ENCODE measurements at places on chromosomes 11 and 22.

DNA sequence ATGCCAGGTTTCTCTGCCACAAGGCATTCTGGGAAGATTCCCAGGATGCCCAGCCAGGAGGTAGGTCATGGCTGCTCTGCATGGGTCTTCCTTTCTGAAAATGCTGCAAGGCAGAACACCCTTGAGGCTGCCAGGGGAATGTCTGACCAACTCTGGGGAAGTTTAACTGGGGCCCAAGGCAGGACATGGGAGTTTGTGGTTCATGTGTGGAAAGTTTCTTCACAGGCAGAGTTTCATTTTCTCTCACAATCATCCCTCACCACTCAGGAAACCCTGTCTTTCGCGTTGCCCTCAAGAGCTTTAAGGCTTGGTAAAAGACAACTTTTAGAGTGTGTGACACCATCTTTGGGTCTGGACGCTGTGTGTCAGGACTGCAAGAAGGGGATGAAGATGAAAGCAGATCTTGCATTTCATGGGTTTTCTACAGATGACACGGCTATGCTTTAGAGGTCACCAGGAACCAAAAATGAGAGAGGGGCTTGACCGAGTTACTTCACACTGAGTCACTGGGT lies 133.5 kb downstream of the CD44 start:
- no peak for DNase-seq

GRCh38 chr11:94860333-94860732 lies 92.2 kb downstream of the AMOTL1 start:
- DNase-seq = no peak

GRCh38 chr22:35615156-35615555 lies 2.0 kb downstream of the MB start:
- no peak for DNase-seq

- no peak for DNase-seq
Observed at GRCh38 chr11:19370100-19370861, 129.5 kb upstream of the E2F8 start.

GRCh38 chr11:47724041-47724729 lies 9.0 kb upstream of the AGBL2 start:
- no peak for DNase-seq

DNA sequence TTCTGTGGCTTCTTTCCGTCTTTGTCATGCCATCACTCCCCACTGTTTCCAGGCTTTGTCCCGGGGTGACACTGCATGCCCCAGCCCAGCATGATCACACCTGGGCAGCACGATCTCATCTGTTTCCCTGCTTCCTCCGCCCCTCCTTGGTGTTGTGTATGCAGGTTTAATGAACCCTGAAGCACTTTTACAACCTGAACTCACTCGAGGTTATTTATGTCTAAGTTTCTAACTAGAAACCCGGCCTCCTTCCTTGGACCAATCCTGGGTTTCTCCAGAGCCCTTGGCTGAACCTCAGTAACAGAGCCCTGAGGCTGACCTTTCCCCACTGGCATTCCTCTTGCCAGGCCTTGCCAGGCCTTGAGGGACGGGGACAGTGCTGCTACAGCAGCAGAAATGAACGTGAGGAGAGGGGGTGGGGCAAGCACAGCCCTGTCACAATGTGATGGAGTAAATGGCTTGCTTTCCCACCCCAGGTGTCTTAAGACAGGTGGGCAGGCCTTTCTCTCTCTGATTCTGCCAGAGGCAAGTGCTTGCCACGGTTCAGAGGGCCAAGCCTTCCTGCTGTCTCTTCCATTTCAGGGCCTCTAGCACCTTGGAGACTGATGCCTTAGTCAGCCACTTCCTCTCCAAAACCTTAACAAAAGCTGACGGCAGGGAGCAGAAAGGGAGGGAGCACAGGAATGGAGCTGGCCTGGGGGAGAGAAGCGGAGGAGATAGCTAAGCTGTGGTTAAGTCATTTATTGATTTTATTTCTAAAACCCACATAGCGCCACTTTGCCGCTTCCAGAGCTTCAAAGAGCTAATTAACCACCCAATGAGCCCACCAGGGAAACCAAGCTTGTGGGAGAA lies 3.1 kb upstream of the PYGM start:
- DNase-seq = no peak

DNA sequence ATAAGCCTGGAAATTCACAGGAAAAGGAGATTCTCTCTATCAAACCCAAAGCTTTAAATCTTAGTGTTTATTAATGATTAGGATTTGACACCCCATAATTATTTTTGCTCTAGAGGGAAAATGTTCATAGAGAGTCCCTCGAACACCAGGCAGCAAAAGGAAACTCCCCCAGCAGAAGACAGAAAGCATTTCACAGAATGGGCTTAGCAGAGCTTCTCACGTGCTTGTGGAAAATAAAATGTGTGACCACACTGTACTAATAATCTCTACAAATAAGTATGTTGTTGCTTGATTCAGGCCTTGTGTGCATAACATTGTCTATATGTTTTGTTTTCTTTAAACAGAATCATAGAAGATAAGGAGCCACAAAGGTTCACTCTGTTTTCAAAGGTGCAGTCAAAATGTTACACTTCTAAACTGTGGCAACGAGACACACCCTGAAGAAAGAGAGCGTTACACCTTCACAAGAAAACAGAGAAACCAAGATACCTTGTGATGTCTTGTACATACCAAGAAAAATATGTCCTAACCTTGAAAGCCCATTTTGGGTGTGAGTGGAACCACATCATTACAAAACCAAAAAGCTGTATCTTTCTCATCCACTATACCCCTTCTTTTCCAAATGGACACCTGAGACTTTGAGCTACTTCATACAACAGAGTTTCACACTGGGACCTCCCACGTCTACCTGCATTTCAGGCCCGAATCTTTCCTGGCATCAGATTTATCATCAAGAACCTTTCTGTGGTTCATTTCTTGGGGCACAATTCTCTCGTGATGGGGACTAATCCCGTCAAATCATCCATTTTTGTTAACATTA lies 282.5 kb downstream of the ETS1 start:
- DNase-seq = no peak

DNA sequence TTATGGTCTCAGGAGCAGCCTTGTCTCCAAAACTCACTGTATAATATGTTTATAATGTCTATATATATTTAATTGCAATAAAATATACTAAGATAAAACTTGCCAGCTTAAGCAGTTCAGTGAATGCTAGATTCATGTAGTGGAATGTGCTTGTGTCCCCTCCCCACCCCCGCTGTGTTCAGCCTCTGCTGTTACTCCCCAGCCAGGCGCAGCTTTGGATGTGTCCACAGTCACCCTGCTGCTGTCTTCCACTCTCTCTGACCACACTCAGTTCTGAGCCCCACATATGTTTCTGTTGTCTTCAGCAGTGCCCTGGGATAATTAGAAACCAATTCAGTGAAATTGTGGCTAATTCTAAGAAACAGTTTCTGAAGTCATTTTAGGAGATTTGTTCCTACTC lies 52.2 kb downstream of the PPFIA1 start:
- no peak for DNase-seq

DNA sequence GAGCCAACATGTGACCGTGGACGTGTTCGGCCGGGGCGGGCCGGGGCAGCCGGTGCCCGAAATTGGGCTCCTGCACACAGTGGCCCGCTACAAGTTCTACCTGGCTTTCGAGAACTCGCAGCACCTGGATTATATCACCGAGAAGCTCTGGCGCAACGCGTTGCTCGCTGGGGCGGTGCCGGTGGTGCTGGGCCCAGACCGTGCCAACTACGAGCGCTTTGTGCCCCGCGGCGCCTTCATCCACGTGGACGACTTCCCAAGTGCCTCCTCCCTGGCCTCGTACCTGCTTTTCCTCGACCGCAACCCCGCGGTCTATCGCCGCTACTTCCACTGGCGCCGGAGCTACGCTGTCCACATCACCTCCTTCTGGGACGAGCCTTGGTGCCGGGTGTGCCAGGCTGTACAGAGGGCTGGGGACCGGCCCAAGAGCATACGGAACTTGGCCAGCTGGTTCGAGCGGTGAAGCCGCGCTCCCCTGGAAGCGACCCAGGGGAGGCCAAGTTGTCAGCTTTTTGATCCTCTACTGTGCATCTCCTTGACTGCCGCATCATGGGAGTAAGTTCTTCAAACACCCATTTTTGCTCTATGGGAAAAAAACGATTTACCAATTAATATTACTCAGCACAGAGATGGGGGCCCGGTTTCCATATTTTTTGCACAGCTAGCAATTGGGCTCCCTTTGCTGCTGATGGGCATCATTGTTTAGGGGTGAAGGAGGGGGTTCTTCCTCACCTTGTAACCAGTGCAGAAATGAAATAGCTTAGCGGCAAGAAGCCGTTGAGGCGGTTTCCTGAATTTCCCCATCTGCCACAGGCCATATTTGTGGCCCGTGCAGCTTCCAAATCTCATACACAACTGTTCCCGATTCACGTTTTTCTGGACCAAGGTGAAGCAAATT lies 1.8 kb downstream of the FUT4 start:
- no peak for DNase-seq

Data from stimulated activated CD4-positive, alpha-beta T cell treated with anti-CD3 and anti-CD28 coated beads, TNF-alpha, amount 100 ng/mL, for 1 hour (primary cell).